ENCODE measurements at places on chromosomes 2 and 18.
A peak's percentile ranks its signal among the peaks of the same experiment; 100 is the strongest.

DNA sequence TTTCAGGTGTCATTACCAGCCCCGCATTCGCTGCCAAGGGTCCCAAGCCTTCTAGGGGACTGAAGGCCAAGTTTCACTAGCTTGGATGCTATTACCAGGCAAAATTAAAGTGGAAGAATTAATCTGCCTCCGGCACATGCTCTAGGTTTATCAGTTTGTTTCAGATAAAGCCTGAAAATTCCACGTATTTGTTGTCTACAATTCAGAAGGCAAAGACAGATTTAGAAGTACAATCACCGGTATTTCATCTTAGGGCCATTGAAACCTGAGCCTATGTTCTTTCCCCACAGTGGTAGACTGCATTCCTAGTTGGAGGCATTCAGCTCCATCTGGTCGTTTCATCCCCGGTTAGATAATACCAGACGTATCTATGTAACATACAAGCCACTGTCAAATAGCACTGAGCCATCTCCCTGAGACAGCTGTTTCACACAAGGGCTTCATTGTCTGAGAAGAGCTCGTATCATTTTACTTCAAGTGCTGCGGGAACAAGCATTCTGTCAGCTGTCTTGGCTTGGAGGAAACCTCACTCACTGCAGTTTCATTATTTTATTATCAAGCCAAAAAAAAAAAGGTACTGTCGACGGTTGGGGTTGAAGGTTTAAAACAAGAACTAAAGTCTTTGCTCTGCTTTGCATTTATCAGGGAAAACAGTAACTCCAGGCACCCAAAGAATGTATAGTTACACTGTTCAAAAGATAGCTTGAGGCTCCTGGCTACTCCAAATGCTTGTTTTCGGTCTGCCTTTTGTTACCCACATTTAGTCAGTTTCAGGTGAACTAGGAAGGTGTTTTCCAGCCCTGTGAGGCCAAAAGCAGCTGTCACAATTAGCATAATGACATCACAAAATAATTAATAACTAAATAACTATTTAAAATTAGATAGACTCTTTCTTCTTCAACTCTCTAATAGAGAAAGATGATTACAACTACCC, 76.7 kb downstream of the TGIF1 start:
- DNase-seq, result peak; percentile 48

DNA sequence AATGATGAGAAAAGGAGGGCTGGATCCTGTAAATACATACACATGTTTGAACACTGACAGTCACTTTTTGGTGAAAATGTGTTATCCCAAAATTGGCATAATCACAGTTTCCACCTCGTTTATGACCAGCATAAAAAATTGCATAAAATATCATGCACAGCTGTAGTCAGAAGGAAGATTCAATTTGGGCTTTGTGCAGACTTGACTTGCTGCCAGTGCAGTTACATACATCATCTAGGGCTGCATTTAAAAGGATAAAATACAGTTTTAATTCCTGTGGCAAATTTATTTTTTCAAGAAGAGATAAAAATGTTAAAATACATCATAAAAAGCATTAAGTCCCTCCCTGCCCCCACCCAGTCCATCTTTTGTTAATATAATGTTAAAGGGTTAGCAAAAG, 103.8 kb downstream of the VWC2L start:
- DNase-seq, result no peak

DNA sequence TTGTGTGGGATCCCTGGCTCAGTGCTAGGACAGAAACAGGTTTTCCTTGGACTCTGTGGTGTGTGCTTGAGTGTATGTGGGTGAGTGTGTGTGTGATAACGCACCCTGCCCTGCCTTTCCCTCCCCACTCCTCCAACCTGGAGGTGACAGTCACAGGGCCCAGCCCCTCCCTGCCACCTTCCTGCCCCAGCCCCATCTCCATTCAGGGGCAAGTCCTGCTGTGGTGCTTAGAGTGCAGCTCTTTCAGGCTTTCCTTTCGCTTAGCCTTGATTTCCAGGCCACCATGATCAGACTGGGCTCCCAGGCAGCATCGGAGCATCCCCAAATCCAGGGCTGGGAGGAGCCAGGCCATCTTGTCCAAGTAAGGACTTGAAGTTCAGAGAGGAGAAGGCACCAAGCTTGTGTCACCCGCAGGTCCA, 185.2 kb downstream of the ZFP36L2 start:
- DNase-seq, result peak; percentile 26

DNA sequence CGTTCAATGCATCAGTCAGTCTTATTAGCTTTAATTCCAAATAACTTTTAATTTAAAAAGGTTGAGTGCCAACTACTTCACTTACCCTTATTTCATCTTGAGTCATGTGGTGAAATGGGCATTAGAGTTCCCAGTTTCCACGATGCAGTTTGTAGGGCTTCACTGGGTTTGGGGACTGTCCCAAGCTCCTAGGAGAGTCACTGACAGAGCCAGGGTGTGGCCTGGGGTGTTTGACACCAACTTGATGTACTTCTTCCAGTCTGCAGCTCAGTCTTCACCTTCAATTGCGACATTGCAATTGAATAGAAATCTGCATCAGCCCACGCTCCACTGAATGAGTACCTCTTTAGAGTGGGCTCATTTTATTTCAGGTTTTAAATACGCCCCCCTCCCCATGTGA, 165.3 kb downstream of the ARL4C start:
- DNase-seq, result no peak

DNA sequence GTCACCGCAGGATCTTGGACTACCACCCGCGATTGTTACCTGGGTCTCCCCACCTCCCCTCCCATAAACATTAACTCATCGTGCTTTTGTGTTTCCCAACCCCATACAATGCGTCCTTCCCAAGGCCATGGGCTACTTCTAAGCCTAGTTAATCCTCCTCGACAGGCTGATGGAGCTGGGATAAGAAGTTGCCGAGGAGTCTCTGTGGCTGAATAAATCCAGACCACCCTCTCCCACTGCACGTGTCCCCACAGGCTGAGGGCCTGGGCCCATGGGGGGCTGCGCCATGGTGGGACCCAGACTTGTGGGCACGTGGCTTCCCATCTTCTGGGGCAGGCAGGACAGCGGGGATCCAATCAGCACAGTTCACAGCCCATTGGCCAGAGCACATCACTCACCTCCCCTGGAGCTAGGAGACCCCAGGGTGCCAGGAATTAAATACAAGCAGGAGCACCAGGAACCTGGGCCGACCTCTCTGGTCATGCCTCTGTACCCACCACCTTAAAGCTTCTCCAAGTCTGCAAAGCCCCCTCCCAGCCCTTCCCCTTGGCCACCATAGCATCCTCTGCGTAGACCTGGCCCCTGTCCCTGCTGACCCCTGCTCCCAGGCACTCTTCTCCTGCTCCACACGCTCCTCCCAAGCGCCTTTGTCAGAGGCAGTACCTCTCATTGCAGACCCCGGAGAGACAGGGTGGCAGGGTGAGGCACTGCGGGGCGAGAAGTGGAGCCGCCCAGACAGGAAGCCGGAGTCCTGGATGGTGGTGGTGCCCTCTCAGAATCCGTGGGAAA, 51.0 kb upstream of the ID2 start:
- DNase-seq, result no peak

GRCh38 chr2:126639276-126639675, 16.7 kb upstream of the GYPC start:
- DNase-seq, result no peak

Measured in A172 (cell line).